Muscle of arm (tissue), 14 donors: ENCODE measurements at places on chromosomes 6 and 20.

- no peak for DNase-seq
Measured at GRCh38 chr20:219290-220115, 7.6 kb upstream of the DEFB129 start.

DNA sequence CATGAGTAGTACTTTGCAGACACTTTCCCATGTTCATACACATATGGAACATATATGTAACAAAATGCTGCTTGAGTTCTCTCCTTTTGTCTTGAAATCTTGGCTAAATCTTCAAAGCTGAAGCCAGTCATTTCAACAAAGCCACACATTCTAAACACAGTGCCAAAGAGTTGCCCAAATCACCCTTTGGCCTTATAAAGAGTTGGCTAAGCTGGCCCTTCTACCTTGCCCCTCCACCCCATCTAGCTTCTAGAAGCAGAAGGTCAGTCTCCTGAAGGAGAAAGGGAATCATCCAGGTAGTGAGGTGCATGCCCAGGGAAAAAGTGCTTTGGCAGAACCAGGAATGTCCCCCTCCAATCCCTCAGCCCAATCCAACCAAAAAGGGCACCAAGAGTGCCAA is 58.3 kb downstream of the ALDH8A1 start:
- DNase-seq, result no peak

GRCh38 chr6:113690281-113691259 is 166.6 kb upstream of the MARCKS start:
- no peak for DNase-seq

GRCh38 chr6:25447570-25447929 is 168.4 kb downstream of the CARMIL1 start:
- DNase-seq, result no peak

DNA sequence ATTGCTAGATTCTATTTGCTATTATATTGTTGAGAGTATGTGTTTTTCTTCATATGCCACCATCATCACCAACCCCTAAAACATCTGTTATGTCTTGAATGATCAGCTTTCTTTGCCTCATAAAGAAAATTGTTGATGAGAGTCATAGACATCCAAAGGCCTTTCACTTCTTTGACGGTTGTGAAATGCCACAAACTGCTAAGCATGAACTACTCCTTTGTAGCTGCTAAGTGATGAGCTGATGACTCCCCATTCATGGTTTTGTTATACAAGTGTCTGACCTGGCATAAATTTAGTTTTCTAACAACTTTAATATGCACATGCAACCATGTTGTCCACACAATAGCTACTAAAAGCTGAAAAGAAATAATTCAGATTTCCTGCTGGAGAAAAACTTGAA is 684 bp upstream of the MED23 start:
- DNase-seq, result no peak

GRCh38 chr20:11917663-11918062 is at the start of gene BTBD3:
BTBD3 (plus strand) TSS chr20:11917893; CDS start chr20:11918276, 383 bp downstream.
- peak; percentile 88 for DNase-seq

DNA sequence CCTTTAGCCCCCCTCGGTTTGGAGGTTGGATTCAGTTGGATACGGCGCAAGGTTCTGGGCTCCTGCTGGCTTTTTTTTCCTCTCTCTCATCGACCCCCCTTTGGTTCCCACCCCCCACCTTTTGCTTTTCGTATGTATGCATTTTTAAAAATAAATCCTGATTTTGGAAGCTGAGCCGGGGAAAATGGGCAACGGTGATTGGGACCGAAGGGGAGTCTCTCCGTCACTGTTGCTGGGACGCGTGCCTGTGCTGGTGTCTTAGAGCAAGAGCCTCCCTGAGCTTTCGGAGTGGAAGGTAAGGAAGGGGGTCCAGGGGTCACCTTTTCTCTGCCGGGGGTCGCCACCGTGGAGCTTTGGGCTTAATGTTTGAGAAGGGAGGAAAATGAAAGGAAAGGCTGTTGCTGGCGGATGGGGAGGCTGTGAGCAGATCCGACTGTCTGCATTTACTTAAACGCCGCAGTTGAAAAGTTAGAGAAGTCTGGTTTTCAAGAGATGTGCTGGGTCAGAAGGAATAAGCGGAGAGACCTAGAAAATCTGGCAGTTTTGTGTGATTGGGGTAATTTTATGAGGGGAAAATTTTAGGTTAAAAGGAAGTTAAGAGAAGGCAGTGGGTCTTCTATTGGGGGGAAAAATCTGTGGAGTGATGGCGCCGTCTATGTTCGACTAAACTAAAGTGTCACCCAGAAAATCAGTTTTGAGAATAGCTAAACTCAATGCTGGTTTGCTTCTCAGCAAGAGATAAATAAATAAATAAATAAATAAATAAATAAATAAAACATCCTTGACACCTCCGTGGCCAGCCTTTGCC is 828 bp downstream of the ADGRB3 start:
- DNase-seq, result peak; percentile 58

DNA sequence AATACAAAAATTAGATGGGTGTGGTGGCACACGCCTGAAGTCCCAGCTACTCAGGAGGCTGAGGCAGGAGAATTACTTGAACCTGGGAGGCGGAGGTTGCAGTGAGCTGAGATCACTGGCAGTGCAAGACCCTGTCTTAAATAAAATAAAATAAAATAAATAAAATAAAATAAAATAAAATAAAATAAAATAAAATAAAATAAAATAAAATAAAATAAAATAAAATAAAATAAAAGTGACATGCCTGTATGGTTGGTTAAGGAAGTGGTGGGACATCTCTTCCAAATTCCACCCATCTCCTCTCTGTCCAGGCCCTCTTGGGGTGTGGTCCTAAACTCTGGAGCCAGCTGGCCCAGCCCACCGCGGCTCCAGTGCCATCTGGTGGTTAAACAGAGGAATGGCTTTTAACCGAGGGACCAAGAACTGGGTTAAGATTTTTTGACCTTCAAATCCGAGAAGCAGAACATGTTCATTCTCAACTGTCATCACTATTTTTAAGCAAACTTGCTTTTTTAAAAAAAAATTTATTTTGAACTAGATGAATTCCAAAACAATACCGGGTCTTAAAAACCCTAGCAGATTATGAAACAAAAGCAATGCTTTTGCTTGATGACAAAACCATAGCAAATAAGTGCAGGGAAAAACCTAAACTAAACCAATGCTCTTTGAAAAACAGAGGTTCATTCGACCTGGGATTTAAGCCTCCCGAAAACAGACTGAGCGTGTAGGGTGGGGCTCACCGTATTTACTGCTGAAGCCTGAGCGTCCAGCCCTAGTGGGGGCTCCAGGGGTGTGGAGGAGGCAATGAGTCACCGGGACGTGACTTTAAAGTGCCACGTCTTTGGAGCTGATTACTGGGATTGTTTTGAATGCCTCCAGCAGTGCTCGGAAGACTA is 68.8 kb downstream of the CDC5L start:
- DNase-seq, result no peak

DNA sequence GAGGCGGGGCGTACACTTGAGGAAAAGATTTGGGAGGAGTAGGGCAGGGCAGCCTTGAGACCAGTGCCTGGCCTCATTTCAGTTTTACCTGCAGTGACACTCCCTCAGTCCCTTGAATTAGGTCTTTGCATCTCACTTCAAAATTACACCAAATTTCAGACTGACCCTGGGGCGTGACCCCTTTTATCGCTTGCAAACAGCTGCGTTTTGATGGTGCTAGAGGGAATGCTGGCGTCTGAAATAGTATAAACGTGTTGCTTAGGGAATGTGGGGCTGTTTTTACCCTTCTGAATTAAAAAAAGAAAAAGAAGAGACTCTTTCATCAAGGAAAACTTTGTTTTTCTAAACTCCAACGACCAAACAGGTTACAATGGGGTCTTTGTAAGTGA is 21.0 kb downstream of the COL9A1 start:
- no peak for DNase-seq
